ENCODE measurements at places on chromosomes 16 and 17. TPM values are rescaled to one million over a fixed set of nuclear protein-coding genes. Genes with fewer than 3 reads are reported as not detected.
A peak's percentile ranks its signal among the peaks of the same experiment; 100 is the strongest.

DNA sequence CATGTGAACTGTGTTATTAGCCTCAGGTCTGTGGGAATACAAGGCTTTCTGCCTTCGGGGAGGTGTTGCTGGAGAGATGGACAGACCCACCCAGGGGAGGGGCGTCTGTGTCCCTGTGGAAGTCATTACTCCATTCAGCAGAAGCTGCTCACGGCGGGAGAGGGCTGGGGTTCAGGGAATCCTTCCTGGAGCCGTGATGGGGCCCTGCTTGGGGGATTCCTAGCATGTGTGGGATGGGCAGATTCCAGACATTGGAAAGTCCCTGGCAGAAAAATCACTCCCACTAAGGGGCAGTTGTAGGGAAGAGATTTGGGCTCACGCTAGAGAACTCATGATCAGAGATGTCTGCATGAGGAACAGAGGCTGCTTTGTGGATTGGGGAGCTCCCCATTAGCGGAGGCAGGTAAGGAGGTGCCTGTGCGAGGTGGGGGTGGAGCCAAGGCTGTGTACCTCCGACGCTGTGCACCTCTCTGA, 56.3 kb upstream of the IL34 start:
- peak; percentile 58 for DNase-seq

GRCh38 chr16:88478889-88479792, 26.1 kb downstream of the ZFPM1 start:
- no peak for DNase-seq

GRCh38 chr16:69538808-69539207, 27.0 kb upstream of the NFAT5 start:
- no peak for DNase-seq

DNA sequence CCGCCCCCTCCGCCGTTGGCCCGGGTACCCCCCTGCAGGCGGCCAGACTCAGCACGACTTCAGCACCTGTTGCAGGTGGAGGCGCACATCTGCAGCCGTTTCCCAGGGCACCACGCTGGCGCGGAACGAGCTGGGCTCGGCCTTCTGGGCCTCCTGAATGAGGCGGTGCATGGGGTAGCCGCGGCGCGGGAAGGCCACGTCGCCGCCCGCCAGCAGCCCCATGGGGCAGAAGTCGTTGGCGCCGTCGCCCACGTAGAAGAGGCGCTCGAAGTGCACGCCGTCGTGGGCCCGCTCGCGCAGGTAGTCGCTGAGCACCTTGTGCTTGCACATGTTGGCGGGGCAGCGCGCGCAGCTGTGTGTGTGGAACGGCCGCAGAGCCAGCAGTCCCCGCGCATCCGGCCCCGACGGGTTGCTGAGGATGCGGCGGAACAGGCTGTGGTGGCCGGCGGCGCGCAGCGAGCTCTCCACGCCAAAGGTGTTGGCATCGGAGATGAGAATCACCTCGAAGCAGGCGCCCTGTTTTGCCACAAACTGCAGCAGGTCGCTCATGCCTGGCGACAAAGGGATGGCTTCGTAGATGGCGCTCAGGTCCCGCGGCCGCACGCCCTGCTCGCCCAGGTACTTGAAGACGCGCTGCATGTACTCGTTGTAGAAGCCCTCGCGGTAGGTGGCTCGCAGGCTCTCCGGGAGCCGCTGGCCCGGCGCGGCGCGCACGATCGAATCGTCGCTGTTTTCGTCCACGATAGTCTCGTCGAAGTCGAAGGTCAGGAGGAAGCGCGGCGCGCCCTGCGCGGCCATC, 6.2 kb downstream of the PHOSPHO1 start:
- DNase-seq, result no peak

DNA sequence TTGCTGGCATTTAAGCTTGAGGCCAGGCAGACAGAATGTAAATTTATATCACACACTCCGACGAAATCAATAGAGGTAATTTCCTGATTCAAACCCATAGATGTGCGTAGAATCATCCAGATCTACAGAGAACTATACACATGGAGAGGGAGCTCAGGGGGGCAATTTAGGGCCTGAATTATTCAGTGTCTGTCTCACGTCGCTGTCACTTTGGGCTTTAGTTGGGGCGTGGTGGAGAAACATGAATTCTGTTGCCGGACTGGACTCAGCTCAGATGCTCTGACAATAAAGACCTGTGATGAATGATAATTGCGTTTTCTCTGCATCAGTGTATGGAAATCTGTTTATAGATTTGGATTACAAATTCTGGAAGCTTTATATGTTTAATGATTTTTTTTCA, 32.5 kb upstream of the HS3ST2 start:
- DNase-seq, result no peak

The FBXO31 gene
- total RNA-seq, result 31.2 TPM

The WFDC1 gene
- total RNA-seq, result not detected
